ENCODE measurements at places on chromosomes 5 and 9.
A peak's percentile ranks its signal among the peaks of the same experiment; 100 is the strongest.

DNA sequence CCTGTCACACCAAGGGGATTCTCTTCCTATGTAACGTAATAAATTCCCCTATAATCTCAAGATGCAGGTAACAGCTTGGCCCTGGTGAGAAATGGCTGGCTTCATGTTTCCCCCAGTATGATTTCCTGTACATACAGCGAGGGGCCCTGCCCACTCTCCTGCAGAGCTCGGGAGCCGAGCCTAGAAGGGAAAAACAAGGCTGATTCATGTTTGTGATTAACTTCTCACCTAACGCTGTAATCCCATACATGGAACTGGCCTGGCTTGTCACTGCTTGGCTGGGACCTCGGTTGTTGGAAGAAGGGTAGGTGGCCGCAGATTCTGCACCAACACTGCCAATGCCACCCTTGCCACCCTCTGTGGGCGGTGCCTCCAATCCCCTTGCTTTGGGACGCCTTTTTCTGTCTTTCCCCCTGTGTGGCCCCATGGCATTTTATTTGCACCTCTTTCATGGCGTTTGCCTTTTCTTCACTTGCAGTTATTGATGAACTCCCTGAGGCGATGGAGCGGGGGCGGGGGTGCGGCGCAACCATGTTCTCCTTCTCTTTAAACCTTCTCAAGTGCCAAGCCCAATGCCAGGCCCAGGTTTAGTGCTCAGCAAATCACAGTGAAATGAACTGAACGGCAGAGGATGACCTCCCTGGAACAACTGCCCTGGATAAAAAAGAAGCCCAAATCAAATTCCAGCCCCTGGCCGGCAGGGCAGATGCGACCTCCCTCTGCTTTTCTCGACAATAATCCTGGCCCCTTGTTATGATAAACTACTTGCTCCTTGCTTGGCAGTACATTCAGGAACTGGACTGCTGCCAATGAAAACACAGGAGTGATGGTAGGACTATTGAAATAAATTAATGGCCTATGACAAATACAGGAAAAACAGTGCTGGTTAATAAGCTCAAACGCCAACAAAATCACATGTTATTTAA, 108.1 kb downstream of the TMEM174 start:
- H3K27ac ChIP-seq: no peak overlapping the region
- H3K4me3 ChIP-seq: no peak overlapping the region
- no peaks in the 10 kb centered on the region for H3K36me3 ChIP-seq
- H3K4me1 ChIP-seq: 0 out of 2 replicates have a peak, but pooled peaks cover 5% of the 10 kb centered on the region

GRCh38 chr5:89535411-89535810, 652.4 kb upstream of the MEF2C start:
- H3K4me3 ChIP-seq: no peak overlapping the region
- H3K27ac ChIP-seq: no peak overlapping the region
- no peaks in the 10 kb centered on the region for H3K4me1 ChIP-seq

- H3K4me1 ChIP-seq: no peaks in the 10 kb centered on the region
- H3K36me3 ChIP-seq: no peaks in the 10 kb centered on the region
- H3K27me3 ChIP-seq: no peaks in the 10 kb centered on the region
- no peak for DNase-seq
- H3K27ac ChIP-seq: no peak overlapping the region
Observed at GRCh38 chr9:7336356-7337065, 463.1 kb downstream of the DMAC1 start.

GRCh38 chr5:172789687-172790495, 18.9 kb upstream of the DUSP1 start:
- DNase-seq: no peak
- H3K4me3 ChIP-seq: no peak overlapping the region
- H3K27me3 ChIP-seq: no peaks in the 10 kb centered on the region
- peaks cover 56% of the 10 kb centered on the region for H3K4me1 ChIP-seq

- no peaks in the 10 kb centered on the region for H3K4me1 ChIP-seq
- H3K27me3 ChIP-seq: no peaks in the 10 kb centered on the region
- peak; percentile 33 for DNase-seq
- H3K4me3 ChIP-seq: no peak overlapping the region
Observed at GRCh38 chr5:94968507-94969095, 316.3 kb downstream of the MCTP1 start.

DNA sequence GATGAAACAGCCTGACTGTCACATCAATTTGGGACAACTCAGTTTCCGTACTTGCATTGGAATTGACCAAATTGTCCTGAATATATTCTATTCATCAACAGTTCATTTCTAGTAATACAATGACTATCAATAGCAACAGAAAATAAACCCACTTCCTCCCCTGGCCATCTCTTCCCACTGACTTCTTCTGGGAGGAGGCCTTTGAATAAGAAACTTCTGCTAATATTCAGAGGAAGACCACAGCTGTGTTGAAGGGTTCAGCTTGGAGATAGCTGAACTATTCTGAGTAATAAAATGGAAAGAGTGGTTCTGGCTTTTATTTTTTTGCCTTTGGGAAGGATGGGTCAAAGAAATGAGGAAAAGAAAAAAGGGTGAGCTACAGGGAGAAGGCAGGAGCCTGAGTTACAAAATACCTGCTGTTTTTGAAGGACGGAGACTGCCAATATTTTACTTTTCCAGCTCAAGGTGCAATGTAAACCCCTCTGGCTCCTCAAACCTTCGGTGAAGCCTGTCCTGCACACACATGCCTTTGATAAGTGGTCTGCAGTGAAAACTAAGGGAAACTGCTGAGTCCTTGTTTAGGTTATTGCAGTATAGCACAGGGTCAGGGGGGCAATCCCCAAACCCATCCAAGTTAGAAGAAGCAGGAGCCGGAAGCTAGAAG, 29.9 kb downstream of the FYB1 start:
- no peaks in the 10 kb centered on the region for H3K4me1 ChIP-seq
- no peaks in the 10 kb centered on the region for H3K36me3 ChIP-seq
- H3K27ac ChIP-seq: no peak overlapping the region
- H3K27me3 ChIP-seq: peaks cover 15% of the 10 kb centered on the region
- no peak overlapping the region for H3K4me3 ChIP-seq
